ENCODE measurements at places on chromosomes 16 and 17.

- DNase-seq: no peak
Measured at GRCh38 chr17:63609816-63610573, 9.3 kb downstream of the TACO1 start.

DNA sequence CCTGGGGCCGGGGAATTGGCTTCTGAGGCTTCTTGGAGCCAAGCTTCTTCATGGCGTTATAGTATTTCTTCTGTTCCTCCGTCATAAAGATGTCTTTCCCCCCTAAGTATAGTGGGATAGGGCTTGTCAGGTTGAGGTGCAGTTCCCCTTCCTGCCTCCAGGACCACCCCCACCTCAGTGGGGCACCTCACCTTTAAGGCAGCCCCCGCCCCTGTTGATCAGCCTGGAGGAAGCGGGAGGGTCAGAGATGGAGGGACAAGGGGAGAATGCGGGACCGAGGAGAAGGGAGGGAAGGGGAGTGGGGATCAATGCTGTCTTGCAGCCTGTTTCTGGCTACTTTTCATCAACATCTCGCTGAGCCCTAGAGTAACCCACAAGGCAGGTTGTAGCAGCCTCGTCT is 11.6 kb upstream of the CD79B start:
- DNase-seq: no peak

DNA sequence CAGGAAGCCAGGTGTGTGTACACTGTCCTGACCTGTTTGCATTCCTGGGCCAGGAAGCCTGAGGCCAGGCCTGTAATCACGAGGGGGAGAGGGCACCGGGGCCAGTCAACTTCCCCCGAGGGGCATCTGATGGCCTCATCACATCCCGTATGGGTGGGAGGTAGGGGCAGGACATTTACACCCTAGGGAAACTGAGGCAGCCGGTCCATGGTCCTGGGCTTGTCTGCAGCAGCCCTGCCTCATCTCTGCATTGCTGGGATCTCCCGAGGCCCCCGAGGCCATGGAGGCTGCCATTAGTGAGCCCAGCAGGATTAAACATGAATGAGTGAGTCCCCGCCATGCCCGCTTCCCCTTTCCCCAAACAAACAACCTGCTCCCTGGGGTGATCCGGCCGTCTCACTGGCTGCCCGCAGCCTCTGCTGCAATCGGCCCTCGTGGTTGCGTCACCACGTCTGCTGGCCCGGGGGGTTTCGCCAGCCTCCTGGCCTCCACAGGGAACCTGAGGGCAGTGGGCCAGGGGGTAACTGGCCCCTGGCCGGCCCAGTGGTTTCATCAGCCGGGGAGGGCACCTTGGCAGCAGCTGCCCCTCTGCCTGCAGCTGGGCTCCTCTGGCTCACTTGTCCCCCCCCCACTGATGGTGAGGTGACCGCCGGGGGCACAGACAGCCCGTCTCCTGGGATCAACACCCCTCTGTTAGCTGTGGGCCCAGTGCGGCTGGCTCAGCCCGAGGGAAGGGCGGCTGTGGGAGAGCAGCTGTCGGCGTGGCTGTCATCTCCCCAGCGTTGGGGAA is 88.3 kb upstream of the GSE1 start:
- DNase-seq: no peak

- no peak for DNase-seq
Measured at GRCh38 chr16:21277927-21278706, at the start of gene CRYM. CRYM (minus strand) TSS chr16:21278290; CDS start chr16:21278251, 39 bp downstream.

DNA sequence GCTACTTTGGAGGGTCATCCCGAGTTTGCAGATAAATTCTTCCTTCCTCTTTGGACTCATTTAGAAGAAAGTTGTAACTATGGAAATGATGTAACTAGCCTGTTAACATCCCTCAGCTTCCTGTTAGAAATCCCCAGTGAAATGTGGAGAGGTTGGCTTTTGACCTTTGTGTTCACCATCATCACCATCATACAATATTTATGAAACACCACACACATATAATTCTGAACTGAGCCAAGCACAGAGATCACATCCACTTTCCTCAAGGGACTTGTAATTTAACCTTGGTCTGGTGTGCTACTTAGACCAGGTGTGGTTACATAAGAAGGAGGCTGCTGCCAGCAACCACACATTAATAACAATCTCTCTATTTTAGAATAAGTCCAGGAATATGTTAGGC is 2.5 kb downstream of the CAPNS2 start:
- no peak for DNase-seq

GRCh38 chr16:24759006-24759405 is 29.6 kb downstream of the TNRC6A start:
- DNase-seq: no peak

DNA sequence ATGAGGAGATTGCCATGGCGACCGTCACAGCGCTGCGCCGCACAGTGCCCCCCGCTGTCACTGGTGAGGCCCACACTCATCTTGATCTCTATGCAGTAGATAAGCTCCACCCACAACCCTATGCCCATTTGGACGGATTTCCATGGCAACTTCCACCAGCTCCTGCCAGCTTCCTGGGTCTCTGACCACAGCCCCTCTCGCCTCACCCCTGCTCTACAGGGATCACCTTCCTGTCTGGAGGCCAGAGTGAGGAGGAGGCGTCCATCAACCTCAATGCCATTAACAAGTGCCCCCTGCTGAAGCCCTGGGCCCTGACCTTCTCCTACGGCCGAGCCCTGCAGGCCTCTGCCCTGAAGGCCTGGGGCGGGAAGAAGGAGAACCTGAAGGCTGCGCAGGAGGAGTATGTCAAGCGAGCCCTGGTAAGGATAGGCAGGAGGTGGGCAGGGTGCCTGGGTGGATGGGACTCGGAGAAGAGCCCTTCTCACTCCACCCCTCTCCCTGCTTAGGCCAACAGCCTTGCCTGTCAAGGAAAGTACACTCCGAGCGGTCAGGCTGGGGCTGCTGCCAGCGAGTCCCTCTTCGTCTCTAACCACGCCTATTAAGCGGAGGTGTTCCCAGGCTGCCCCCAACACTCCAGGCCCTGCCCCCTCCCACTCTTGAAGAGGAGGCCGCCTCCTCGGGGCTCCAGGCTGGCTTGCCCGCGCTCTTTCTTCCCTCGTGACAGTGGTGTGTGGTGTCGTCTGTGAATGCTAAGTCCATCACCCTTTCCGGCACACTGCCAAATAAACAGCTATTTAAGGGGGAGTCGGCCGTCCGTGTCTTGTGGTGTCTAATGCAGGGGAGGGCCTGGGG is 4.3 kb downstream of the ALDOA start:
- no peak for DNase-seq

DNA sequence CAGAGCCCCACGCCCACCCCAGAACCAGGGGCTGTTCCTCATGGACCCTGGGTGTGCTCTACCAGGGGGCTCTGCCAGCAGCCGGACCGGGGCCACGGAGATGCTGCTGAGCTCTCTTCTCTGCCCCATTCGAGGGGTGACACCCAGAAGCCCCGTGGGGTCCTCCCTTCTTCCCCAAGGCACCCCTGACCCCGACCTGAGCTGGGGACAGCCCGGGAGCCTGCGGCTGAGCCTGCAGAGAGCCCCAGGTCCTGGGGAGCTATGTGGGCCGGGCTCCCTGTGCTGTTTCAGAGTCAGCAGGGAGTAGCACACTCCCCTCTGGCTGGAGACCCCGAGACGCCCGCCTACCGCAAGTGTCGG is 1.2 kb upstream of the PRR35 start:
- no peak for DNase-seq

DNA sequence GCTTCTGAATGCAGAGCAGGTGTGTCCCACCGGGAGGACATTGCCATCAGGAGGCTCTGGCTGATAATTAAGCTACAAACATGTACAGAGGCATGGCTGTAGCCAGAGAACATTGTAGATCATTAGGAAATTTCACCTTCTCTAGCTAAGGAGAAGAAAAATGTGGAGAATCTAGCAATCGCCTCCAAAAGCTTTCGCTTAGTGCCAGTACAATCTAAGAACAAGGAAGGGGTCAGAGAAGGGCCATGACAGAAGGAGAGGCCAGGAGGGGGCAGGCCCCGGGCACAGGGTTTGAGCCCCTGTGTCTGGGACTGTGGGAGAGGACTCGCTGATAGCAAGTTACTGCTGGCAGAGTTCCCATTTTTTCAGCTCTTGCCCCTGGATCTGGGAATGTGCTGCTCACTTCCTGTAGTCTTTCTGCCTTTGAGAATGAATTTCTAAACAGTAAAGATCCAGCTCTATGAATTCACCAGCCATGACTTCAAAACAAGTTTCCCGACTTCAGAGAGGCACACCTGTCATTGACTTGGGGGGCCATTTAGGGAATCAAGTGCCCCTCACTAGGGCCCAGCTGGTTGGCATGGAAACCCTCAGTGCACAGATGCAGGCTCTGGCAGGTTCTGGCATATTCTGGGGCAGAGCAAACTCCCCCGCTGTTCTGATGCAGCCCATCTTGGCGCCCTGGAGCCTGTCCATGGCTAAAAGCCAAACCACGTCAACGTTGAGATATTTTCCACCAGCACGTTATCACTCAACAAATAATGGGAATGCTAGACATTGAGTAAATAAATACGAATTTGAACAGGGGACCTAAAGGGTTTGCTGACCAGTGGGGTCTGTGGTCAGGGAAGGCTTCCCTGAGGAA is 59.5 kb upstream of the CACNG4 start:
- no peak for DNase-seq

- no peak for DNase-seq
Measured at GRCh38 chr16:84434800-84435199, 66.5 kb downstream of the ATP2C2 start.

- no peak for DNase-seq
Measured at GRCh38 chr16:4787627-4788482, at the start of gene SEPTIN12. SEPTIN12 (minus strand) TSS chr16:4788345; CDS start chr16:4787645, 700 bp downstream.

- DNase-seq: no peak
Measured at GRCh38 chr17:32541640-32542039, 54.8 kb downstream of the CDK5R1 start.

DNA sequence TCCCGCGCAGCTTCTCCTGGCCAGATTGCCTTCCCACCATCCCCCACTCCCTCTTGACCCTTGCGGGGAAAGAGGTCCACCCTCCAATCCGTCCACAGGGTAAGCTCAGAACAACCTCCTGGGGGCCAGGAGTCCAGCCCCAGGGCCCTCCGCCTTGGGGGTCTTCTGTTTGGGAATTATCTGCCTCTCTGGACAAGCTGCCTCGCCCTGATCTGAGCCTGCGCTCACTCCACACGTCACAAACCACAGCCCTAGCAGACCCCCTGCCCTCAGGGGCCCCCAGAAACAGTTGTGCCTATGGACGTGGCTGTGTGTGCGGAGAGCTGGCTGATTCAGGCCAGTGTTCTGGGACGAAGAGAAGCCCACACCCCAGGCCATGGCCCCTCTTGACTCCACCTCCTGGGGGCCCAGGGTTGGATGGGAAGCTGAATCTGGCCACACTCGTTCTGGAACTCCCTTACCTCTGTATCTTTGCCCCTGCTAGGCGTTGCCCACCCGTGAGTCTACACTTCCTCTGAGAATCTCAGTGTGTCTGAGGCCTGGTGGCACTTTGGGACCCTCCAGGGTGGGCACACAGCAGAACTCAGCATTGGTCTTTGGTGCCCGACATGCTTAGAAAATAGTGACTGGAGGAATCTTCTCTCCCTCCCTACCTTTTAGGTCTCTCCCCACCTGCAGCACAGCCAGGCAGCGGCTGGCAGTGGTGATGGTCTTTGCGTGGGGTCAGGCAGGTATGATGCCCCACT is 119.9 kb upstream of the SMURF2 start:
- no peak for DNase-seq

DNA sequence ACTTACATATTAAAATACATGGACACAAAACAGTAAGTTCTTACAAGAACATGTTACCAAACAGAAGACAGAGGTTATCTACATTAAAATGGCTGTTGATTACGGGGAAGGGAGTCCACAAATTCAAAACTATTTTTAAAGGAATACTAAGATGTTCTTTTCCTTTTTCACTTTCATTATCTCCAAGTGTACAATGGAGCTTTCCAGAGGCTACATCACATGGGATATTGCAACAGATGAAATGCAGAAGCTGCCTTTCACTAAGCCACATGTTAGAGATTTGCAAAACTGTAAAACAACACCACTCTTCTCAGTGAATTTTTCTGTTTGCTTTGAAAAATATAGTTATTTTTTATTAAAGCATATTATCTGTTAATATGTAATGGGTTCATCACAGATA is 53.6 kb downstream of the XPO6 start:
- DNase-seq: no peak

DNA sequence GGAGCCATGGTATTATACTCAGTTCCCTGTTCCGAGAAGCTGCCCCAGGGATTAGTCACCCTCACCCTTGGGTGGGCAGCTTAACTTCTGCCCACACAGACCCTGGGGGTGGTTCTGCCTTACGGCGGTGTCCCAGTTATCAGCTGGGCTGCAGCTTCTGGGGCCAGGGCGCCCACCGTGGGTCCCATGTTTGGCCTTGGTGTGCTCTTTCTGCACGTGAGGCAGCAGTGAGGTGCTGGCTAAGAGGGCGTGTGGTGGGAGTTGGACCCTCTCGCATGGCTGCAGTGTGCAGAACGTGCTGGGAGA is 46.7 kb downstream of the RAB11FIP3 start:
- no peak for DNase-seq

DNA sequence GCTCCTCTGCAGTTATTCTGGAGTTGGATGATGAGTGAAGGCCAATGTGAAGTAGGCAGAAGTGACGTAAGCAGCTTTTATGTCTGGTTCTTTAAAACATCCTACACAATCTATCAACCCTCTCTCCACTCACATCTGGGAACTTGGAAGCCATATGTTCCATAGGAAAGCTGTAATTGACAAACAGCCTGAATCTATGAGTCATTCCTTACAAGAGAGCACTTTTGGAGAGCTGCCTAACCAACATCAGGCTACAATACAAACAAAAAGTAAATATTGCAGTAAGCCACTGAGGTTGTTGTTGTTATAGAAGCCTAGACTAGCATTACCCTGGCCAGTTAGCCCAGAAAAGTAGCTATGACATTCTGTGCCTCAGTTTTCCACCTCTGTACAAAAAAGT is 5.9 kb downstream of the CCL7 start:
- DNase-seq: no peak

GRCh38 chr16:86509759-86510464 is 415 bp upstream of the FOXF1 start:
- DNase-seq: no peak

DNA sequence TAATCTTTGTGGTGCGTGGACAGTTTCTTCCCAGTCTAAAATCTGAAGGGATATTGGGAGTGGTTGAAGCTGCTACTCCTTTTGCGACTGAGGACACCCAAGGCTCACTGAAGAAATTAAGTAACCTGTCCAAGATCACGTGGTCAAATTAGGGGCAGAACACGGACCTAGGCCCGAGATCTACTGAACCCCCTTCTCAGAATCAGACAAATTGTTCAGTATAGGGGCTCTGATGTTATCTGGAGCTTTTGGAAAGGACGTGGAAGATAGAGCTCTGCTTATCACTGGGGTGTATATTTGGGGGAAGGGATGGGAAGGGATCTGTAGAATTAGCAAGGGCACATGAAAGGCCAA is 857 bp downstream of the TANGO6 start:
- no peak for DNase-seq
